GM23338 (cell line): ENCODE measurements at places on chromosomes 13 and 19.

DNA sequence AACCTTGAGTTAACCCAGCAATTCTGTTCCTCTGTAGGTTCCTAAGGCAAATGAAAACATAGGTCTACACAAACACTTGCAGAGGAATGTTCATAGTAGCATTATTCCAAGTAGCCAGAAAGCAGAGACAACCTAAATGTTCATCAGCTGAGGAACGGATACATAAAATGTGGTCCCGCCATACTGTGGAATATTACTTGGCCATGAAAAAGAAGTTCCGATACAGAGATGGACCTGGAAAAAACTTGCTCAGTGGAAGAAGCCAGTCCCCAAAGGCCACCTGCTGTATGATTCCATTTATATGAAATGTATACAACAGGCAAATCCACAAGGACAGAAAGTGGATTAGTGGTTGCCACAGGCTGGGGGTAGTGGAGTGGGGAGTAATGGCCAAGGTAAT is 53.0 kb downstream of the ARHGEF18 start:
- DNase-seq: no peak

DNA sequence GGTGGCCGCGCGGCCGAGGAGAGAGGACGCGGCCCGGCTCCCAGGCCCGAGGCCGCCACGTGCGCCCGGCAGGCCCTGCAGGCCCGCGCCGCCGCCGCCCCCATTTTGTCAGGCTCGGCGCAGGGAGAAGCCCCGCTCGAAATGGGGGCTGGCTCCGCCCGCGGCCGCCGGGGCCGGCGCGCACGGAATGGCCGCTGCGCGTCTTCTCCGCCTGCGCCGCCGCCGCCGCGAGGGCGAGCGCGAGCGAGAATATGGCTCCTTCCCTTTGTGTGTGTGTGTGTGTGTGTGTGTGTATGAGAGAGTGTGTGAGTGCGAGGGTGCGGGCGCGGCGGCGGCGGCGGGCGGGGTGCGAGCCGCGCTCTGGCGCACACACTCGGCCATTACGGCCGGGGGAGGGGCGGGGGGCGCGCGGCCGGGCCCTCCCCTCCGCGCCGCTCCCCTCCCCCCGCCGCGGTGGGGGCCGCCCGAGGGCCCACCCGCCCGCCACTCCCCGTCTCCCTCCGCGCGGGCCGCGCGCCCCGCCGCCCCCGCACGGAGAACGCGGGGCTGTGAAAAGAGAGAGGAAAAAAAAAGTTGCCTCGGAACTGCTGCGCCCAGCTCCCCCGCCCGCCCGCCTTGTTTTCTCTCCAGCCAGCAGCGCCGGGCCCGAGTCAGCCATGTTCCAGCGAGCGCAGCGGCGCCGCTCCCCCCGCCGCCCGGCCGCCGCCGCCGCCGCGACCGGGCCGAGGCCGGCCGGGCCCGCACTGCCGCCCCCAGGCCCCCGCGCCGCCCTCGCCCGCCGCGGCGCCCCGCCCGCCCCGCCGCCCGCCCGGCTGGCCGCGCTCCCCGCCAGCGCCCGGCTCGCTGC is 1.0 kb downstream of the HMGB1 start:
- peak; percentile 67 for DNase-seq

DNA sequence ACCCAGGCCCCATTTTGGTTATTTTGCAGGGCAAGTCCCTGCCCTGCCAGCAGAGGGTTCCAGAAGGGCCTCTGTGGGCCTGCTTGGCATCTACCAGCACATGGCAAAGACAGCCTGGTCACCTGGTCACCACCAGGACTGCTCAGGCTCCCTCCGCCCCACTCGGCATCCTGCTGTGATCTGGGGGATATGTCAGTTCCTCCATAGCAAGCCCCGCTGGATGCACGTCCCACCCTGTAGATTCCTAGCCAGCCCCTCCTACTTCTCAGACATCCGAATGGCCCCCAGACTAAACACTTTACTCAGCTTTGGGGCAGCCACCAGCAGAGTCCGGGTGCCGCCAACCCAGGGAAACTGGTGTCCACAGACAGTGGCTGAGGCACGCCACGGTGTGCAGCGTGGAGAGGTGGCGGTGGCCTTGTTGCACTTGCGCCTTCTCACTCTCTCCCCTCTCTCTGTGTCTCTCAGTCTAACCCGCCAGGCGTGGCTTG is 31.8 kb upstream of the USE1 start:
- peak; percentile 26 for DNase-seq

DNA sequence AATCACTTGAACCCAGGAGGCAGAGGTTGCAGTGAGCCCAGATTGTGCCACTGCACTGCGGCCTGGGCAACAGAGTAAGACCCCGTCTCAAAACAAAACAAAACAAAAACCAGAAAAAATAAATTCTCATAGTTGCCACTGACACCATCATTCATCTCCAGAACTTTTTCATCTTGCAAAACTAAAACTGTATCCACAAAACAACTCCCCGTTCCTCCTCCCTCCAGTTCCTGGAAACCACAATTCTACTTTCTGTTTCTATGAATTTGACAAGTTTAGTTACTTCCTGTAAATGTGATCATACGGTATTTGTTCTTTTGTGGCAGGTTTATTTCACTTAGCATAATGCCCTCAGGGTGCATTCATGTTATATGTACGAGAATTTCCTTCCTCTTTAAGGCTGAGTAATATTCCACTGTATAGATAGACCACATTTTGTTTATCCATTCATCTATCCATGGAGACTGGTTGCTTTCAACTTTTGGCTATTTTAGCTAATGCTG is 13.2 kb upstream of the ADGRE5 start:
- DNase-seq: no peak

DNA sequence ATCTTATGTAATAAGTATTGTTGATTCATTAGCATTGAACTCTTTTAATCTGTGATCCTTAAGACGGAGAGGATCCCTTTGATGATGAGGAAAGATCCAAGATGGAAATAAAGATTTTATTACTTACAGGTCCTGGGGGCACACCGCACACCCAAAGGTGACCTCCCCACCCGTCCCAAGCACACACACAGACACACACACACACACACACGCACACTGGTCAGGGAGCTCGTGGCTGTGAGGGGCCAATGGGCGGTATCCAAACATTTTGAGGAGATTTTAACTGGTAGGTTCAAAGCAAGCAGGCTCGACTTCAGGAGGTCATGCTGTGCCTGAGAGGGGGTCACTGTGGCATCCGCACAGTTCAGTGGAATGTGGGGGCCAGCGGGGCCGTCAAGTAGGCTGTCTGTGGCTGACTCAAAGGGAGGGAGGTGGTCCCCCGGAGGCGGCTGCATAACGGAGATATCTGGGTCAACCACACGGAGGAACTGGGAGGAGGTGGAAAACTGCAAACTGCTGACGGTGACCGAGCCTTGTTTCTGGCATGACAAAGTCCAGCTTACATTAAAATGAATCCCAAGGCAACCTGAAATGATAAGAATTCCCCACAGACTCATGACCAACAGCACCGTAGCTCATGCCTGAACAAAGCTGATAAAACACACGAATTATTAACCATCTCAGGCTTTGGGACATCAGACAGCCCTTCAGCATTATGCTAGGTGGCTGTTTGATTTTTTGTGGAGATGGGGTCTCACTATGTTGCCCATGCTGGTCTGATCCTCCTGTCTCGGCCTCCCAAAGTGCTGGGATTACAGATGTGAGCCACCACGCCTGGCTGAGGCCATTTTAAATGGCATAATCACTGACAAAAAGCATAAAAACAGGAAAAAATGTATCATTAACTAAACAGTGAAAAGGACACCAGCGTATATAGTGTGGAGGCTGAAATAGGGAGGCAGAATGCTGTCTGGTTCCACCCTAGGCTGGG is 20.9 kb upstream of the SIGLEC11 start:
- DNase-seq: no peak

DNA sequence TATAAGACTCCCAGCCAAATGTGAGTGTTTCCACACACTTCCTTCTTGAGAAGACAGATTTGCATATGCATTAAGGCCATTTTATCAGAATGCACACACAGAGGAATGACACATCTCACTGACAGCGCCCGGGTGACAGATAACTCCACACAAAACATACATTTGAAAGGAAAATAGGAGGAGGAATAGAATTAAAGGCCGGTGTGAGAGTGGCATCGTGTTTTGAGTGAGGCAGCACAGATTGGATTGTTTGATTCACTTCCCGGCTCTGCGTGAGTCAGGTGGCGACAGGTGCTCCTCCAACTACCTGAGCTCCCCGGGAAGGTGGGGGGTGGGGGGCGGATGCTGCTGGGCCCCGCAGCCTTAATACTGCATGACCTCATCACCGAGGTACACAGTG is 429.0 kb downstream of the TSHZ3 start:
- no peak for DNase-seq

- no peak for DNase-seq
Observed at GRCh38 chr19:40229484-40229883, 3.0 kb upstream of the CCNP start.

- DNase-seq: no peak
Observed at GRCh38 chr13:110652231-110652730, 36.9 kb downstream of the NAXD start.

GRCh38 chr19:38022791-38023670 is 116.0 kb downstream of the SIPA1L3 start:
- DNase-seq: no peak

DNA sequence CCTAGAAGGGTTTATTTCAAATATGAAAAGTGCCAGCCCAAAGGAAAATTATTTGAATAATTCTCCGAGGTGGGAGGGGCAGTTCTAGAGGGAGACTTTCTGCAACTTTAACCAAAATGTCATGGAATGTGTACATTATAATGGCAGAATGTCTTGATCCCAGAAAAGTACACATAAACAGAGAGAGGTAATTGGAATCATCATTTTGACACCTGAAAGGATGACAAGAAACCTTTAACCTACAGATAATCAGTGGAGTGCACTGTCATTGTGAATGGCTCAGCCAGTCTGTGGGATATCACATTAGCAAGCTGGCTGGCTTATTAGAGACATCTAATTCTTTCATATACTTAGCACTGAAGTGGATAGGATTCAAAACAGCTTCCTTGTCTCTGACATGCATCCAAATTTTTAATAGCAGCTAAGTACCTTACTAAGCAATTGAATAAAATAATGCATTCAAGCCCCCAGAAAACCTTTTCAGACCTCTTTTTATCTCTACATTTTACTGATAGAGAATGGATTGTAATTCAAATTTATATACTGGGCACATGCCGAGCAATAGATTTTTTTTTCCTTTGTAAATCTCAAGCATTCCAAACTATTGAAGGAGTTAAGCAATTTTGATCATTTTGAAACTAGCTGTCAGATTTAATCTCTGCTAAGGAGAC is 468.6 kb downstream of the COG6 start:
- no peak for DNase-seq

- DNase-seq: no peak
Observed at GRCh38 chr19:30886222-30886621, 463.0 kb downstream of the TSHZ3 start.

DNA sequence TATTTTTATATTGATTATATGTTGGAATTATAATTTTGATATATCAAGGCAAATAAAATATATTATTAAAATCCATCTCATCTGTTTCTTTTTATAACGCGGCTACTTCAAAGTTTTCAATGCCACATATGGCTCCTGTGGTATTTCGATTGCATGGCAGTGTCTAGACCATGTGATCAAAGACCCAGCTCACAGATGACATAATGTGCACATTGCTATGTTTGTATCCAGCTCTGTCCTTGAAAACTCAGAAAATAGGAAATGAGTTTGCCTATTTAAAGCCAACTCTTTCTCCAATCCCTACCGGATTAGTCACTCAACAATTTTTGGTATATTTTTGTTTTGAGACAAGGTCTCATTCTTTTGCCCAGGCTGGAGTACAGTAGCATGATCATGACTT is 26.2 kb downstream of the TMTC4 start:
- DNase-seq: no peak

- DNase-seq: peak; percentile 82
Observed at GRCh38 chr19:51514866-51515481, 13.4 kb upstream of the SIGLEC12 start.

GRCh38 chr13:98941536-98941935 is 36.3 kb downstream of the DOCK9 start:
- DNase-seq: no peak

- DNase-seq: peak; percentile 80
Observed at GRCh38 chr19:18940769-18941627, at the start of gene HOMER3. TSS of gene HOMER3 (minus strand) at chr19:18941217. CDS start at chr19:18938982, 2,235 bp downstream.

DNA sequence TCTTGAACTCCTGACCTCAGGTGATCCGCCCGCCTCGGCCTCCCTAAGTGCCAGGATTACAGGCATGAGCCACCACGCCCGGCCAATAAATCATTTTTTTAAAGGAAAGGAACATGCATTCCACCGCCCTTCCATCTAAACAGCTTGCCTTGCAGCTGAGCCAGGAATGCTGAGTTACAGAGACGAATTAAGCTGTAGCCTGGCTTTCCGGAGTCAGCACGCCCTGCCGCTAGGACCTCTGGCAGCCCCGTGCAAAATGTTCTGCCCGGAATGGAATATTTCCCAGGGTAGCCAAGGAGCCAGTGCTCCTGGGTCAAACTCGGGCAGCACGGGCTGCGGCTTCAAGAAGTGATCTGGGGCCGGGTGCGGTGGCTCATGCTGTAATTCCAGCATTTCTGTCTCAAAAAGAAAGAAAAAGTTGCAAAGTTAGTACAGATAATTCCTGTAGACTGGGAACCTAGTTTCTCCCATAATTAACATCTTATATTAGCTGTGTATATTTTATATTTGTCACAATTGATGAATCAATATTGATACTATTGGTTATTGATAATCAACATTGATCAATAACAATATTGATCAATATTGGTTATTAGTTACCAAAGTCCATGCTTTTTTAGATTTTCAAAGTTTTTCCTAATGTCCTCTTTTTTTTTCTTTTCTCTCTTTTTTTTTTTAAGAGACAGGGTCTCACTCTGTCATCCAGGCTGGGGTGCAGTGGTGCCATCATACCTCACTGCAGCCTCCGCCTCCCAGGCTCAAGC is 19.2 kb downstream of the ATCAY start:
- DNase-seq: no peak
